NCI-H226 (cell line): ENCODE measurements at places on chromosomes 3 and 15.

- DNase-seq, result peak; percentile 71
These were observed 3.3 kb upstream of the CD96 start for GRCh38 chr3:111538681-111539083.

- DNase-seq, result no peak
These were observed 144.0 kb downstream of the CHSY1 start for GRCh38 chr15:101107625-101108460.

GRCh38 chr15:39621976-39622375 is 41.1 kb downstream of the THBS1 start:
- DNase-seq, result no peak

DNA sequence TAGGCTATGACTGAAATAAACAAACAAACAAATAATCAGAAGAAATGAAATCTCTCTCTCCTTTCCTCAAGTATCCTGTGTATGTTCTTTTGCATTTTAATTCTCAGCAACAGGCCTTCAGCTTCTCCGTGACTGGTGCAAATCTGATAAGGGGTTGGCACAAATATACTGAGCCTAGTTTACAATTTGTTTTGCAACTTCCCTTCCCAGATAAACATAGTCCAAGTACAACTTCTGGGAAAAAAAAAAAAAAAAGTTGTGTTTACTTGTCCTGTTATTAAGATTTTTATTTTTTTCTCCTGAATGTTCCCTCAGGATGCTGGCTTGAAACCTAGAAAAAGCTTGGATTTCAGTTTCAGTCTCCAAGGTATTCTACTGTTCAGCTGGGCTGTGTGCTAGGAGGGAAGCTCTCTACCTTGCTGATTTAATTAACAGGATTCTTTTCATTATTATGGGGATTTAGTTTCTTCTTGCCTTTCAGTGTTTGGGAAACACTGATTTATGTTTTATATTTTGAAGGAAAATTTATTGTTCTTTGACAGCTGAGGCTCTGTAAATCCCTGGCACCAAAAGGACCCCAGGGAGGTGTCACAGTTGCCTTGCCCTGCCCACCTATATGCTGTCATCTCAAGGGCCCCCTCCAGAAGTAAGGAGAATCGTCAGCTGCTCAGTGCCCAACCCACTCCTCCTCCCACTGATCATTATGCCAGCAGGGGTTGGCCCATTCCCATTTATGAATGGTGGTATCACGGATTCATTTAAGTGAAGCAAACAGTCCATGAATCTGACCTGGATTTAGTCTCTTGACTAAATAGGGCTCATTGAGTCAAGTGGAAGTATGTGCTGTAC is 185.2 kb downstream of the MEIS2 start:
- peak; percentile 43 for DNase-seq

DNA sequence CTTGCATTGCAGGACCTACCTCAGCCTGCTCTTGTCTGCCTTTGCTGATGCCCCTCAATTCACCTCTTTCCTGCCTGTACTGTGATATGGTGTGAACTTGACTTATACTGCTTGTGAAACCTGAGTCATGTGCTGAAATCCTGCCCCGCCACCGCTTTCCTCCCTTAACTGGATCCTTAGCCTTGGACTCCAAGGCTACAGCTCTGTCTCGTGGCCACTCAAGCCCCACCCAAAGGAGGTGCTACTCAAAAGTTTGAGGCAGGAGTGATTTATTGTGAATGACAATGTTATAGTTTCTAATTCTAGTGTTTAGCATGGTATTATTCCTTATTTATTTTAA is 56.1 kb downstream of the MYZAP start:
- peak; percentile 99 for DNase-seq

DNA sequence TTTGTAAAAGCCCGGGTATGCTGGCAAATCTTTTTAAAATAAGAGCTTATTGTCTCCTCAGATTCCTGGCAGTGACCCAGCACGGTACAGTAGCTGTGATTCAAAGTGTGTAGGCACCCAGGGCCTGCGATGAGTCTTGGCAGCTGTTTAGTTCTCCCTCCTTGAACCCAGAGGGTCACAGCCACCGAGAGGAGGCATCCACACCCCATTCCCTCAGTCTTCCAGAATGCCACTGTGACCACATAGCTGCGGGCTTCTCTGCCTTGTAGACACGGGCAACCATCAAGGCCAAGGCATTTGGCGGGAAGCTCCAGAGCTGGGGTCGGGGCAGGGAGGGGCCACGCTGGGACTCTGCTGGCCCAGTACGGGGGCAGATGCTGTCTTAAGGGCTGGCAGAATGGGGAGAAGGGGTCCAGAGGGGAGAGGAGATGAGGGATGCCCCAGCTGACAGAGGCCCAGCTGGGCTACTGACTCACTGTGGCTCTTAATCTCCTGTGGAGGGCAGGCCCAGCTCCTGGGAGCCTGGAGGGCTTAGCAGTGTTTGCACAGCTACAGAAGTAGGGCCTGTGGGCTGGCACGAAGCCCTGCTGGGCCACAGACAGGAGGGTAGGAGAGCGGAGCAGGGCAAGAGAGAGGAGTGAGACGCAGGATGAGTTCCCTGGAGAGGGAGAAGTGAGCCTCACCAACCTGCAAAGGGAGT is 68.8 kb upstream of the DLG1 start:
- DNase-seq, result peak; percentile 99

GRCh38 chr3:123039178-123039577 is 11.6 kb upstream of the SEMA5B start:
- DNase-seq, result no peak

GRCh38 chr3:149621218-149622005 is 36.4 kb downstream of the WWTR1 start:
- peak; percentile 65 for DNase-seq

DNA sequence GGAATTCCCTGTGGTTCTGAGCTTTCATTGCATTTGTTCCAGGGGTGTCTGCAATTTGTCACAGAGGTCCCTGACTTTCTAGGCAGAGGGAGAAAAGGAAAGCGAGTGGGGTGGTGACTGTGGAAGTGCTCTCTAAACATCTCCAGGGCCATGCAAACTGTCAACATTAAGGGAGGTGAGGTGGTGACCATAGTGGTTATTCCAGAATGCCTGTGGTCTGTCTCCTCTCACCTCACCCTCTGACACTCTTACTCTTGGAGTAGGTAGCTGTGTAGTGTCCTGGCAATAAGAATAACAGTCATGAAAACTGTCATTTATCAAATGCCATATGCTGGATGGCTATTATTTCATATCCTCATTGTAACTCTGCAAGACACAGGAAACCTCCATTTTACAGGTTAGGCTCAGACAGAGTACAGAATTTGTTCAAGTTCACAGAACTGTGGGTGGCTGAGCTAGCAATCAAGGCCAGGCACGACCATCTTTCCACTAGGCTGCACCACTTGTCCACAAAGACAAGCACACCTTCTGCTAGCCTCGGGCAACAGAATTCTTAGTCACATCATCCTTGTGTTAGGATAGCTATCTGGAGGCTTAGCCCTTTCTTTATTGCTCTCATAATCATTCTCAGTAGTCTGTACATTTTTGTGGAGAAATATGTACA is 179.4 kb downstream of the CD47 start:
- peak; percentile 8 for DNase-seq

DNA sequence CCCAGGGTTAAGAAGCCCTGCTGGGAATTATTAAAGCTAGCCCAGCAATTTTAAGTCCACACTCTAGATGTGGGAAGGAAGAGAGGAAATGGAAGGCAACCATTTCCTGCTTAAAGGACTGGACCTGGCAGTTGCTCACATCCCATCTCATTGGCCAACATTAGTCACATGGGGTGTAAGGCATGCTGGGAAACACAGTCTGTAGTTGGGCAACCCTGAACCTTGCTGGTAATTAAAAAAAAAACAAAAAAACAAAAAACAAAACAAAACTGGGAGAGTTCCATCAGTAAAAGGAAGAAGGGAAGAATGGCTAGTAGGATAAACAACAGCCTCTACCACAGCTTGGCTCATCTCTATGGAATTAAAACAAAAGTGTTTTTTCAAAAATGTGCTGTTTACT is 136.0 kb downstream of the VGLL4 start:
- no peak for DNase-seq

- peak; percentile 71 for DNase-seq
These were observed 36.3 kb upstream of the PLA2G4E start for GRCh38 chr15:42056934-42057798.

DNA sequence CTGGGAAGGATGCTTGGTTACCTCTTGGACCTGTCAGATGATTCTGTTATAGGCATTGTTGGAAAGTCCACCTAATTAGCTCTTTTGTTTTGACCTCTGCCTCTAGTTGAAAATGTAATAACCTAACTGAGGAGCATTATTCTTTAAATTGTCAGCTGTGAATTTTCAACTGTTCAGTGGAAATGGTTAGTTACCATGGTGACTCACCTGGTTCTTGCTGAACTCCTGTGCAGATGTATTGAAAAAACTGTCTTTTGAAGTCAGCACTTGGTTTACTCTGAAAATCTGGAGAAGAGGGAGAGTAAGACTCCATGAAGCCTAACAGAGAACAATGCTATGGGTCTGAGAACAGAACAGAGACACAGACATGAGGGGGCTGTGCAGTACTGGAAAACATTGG is 72.0 kb downstream of the LARS2 start:
- no peak for DNase-seq

DNA sequence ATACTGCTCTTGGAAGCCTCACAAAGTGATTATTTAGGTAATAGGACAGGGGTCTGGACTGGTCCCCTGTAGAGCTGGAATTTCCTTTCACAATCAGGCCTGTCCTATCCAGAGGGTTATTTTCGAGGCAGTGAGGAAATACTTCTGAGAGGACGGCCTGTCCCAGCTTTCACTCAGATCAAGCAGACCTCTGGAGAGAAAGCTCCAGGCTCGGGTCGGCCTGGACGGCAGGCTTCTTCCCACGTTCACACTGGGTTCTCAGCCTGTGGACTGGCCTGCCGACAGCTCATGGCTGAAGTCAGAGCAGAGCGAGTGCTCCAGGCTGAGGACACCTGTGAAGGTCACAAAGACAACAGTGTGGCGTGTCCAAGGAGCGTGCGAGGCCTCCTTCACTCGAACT is 405.3 kb downstream of the VPS13C start:
- no peak for DNase-seq

DNA sequence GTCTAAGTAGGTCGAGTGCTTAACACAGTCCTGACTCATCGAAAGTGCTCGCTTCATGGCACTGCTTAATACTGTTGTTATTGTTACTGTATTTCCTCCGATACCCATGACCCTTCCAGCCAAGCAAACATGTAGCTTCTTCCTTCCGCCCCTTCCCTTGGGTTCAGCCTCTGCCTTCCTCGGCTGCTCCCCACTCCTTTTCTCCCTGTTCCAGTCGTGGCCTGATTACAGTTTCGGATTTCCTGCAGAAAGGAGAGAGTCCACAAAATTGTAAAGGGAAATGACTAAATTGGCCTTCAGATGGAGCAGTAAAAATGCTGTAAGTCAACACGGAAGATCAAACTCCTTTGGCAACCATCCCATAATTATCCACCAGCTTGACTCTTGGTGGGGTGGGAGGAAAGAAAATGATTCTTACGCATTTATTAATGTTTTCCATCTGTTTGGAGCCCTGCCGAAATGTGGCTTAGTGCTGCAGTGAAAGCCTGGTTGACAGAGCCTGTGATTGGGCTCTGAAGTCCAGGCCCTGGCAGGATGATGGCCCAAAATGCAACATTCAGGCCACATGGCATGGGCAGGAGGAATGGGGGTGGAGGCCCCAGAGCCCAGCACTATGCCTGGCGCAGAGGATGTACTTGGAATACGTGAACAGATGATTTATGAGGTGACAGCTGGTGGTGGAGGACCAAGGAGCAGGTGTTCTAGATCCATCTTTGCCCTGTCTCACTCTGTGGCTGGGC is 37.6 kb downstream of the FAM3D start:
- DNase-seq, result no peak

GRCh38 chr3:187013159-187013716 is 82.9 kb downstream of the ST6GAL1 start:
- no peak for DNase-seq

DNA sequence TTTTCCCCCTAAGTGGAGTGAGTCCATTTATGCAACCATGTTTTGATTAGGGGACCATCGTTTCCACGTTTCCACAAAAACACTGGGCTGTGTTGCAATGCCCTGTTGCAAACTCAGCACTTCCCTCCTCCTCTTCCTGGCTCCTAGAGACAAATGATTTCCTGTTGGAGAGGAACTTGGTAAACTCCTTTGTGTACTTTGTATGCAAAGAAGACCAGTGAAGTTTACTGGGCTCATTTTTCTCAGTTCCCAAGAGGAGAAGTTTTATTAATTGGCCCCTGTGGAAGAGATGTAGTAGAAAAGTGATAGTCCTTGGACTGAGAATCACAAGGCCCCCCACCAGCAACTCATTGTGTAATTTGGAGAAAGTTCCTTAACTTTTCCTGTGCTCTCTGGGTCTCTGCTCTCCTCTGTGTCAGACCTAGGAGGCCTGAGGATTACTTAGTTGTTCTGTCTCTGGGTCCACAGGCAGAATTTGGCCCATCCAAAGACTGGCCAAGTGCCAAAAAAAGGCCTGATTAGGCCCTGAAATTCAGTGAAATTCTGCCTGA is 95.0 kb downstream of the ATG7 start:
- peak; percentile 29 for DNase-seq

GRCh38 chr3:186854954-186855353 is 12.4 kb downstream of the ADIPOQ start:
- DNase-seq, result no peak

DNA sequence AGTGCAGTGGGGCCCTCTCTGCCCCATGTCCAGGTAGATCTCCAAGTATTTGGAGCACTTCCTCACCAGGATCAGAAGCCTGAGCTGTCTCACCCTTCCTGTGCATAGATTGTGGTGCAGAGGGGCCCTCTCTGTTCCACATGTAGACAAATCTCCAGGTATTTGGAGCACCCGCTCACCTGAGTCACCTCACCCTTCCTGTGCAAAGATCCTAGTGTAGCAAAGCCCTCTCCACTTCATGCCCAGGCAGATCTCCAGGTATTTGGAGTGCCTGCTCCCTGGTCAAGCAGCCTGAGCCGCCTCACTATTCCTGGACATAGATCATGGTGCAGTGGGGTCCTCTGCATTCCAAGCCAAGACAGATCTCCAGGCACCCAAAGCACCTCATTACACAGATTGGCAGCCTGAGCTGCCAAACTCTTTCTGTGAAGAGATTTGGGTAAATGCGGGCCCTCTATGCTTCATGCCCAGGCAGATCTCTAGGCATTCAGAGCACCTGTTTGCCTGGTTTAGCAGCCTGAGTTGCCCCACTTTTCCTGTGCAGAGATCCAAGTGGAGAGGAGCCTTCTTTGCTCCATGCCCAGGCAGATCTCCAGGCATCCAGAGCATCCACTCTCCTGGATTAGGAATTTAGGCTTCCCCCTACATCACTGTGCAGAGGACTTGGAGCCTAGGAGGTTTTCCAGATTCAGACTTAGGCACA is 249.8 kb downstream of the AGBL1 start:
- DNase-seq, result no peak

- DNase-seq, result no peak
These were observed 142.2 kb downstream of the GREM1 start for GRCh38 chr15:32859996-32860395.

DNA sequence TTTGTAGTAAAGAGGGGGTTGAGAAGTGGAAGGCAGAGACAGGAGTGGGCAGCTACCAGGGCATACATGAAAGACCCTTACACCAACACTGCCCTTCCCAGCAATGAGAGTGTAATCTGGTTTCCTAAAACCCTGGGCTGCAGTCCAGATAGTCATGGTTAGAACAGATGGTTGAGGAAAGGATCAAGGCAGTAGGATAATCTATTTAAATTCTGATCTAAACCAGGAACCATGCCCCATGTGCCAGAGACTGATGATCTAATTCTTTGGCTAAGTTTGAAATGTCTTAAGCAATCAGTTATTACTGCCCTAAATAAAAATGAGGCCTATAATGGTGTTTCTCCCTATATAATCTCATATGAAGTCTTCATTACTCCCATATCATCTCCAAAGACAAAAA is 59.6 kb downstream of the PRTG start:
- DNase-seq, result peak; percentile 35
